Stimulated activated CD8-positive, alpha-beta memory T cell treated with anti-CD3 and anti-CD28 coated beads, Interleukin-7, amount 100 ng/mL, for 1 hour (primary cell): ENCODE measurements at places on chromosomes 16 and 17.
A peak's percentile ranks its signal among the peaks of the same experiment; 100 is the strongest.

DNA sequence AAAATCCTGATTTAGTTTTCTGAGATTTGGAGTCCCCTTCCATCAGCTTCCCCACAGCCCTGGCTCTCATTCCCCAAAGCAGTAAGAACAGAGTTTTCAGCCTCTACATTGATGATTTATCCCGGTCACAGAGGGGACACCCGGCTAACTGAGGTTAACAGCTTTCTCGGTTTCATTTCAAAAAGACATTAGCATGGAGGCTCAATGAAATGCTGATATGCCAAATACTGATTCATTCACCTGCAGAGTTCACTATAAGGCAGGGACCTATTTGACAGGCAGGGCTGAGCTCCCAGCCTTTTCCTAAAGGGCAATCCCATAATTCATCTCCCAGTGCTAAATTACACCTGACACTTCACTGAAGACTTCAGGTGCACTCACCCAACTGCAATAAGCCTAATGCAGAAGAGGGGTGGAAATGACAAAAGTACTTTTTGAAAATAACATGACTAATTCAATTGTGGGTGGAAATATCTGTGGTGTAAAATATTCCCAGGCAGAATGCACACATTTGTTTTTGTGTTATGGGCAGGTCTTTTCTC, 99.8 kb upstream of the PMFBP1 start:
- no peak for DNase-seq

DNA sequence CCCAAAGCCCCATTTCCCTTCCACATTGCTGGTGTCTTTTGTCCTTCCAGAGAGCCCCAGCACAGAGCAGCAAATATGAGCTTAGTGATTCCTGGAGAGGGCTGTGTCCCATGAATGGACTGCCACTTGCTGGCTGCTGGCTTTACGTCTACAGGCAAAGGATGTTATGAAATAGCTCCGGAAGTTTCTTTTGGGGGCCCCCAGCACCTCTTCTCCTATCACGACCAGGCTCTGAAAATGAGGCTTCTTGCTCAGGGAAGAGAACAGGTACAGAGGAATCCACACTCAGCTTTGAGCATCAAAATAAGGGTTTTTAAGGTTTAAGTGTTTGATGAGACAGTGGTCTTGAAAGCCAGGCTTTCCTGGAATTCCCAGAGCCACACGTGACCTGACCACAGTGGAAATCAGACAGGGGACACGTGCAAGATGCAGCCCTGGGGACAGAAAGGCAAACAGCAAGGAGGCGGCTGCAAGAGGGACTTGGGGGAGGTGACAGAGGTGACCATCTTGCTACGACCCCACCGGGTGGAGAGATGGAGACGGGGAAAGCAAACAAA, 58.1 kb downstream of the ZDHHC7 start:
- no peak for DNase-seq

GRCh38 chr16:81445966-81446906, 1.6 kb downstream of the CMIP start:
- no peak for DNase-seq

- DNase-seq: no peak
Measured at GRCh38 chr17:55582897-55583296, 71.6 kb upstream of the SMIM36 start.

DNA sequence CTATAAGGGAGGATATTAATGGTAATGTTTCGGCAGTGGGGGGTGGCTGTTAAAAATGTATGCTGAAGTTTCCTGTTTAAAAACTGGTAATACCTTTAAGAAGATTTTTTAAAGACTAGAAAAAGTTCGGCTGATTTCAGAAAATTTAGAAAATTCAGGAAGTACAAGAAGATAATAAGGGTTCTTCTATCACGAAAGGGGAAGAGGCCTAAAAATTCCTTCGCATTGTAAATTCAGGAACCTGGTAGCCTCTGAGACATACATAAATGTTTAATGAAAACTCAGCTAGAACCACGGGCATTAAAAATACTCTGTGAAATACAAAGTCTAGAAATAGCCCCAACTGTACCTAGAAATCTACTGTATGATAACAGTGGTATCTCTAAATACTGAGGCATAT, 181.2 kb downstream of the PARN start:
- DNase-seq: no peak

- DNase-seq: no peak
Measured at GRCh38 chr17:43126911-43127290, 1.7 kb upstream of the BRCA1 start.

DNA sequence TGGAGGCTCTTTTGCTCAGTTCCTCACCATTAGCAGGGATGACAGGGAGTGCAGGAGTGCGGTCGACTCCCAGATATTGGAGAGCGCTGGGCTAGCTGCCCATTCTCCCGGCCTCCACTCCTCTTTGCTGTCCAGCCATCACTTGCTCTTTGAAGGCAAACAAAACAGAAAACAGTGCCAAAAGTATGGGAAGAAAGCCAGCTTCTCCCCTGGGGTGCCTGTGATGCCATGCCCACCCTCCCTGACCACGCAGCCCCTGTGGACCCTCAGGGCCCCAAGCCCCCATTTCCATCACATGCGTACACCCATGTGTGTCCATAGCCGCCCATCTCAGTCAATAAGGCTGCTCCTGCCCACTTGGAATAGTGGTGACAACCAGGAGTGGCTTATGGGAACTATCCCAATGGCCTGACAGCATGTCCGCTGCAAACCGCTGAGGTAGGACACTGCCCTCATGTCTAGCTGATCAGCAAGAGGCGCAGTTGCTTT, 30.0 kb downstream of the MAPT start:
- DNase-seq: no peak

- DNase-seq: no peak
Measured at GRCh38 chr17:7852262-7852670, 2.6 kb upstream of the TMEM88 start.

- peak; percentile 31 for DNase-seq
Measured at GRCh38 chr16:2532494-2533141, 1.4 kb upstream of the CEMP1 start.

DNA sequence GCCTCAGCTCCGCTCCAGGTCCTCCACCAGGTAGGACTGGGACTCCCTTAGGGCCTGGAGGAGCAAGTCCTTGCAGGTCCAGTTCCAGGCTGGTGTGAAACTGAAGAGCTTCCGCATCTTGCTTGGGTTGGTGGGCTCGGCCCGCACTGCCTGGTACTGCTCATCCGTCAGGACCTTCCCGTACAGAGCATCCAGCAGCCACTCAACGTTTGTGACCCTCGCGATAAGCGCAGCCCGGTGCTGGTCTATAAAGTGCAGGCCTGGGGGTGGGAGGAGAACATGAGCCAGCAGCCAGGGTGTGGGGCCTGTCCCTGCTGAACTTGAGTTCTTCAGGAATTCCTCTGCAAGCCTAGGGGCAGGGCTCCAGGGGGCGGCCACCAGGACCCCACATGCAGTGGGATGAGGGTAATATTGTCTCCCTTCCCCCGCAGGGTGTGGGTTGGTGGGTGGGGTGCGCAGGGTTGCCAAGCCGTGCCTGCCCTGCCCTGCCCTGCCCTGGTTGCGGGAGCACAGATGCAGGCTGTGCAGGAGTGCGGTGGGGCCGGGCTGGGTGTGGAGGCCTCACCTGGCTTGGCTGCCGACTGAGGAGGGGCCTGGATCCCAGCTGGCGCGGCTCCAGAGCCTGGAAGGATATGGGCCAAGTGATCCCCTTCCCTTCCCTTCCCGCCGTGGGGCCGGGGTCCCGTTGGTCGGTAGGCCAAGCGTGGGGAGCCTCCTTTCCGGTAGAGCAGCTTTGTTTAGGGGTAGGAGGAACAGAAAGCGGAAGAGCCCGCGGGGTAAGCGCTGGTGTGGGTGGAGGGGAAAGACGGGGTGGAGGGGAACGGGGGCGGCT, 762 bp downstream of the PYCARD start:
- no peak for DNase-seq

DNA sequence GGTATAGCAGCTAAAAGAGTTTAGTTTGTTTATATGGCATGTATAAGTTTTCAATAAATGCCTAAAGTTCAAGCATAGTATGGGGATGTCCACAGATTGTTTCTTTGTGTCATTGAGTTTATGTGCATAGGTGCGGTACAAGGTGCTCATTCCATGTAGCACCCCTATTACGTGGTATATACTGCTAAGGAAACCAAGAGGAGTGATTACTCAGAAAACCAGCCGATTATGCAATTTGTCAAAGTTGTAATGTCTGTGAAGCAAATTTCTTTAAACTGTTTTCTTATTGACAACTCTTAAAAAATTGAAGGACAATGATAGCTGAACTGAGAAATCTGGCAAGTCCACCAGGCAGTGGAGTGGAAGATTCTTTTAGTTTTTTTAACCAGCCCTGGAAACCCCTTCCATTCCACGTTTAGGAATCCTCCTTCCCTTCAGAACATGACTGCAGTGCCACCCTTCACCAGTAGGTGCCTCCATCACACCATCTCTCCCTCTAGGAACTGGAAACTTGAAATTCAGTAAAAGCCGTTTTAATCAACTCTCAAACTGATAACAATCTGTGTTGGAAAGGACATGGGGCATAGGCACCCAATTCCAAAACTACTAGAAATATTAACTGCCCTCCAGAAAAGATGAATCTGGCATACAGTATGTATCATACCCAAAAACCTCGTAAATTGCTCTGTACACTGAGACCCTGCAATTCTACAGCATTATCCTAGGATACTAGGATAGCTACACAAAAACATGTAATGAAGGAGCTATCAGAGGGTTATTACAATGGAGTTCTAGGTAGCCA, 43.5 kb downstream of the REXO5 start:
- DNase-seq: peak; percentile 54
